ENCODE measurements at places on chromosomes 1 and 21. TPM values are rescaled to one million over a fixed set of nuclear protein-coding genes. Genes with fewer than 3 reads are reported as not detected.

Gene TMEM125
- 0.16 TPM for polyA plus RNA-seq

DNA sequence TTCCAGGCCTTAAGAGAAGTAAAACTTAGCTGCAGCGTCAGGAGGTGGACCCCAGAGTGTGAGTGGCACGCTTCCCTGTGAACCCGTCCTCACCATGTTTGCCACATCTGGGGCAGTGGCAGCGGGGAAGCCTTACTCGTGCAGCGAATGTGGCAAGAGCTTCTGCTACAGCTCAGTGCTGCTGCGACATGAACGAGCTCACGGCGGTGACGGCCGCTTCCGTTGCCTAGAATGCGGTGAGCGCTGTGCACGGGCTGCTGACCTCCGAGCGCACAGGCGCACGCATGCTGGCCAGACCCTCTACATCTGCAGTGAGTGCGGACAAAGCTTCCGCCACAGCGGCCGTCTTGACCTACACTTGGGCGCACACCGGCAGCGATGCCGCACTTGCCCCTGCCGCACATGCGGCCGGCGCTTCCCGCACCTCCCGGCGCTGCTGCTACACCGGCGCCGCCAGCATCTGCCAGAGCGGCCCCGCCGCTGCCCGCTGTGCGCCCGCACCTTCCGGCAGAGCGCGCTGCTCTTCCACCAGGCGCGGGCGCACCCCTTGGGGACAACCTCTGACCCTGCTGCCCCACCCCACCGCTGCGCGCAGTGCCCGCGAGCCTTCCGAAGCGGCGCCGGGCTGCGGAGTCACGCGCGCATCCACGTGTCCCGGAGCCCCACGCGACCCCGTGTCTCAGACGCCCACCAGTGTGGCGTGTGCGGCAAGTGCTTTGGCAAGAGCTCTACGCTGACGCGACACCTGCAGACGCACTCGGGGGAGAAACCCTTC is 9.3 kb downstream of the ZNF672 start:
- DNase-seq: no peak

DNA sequence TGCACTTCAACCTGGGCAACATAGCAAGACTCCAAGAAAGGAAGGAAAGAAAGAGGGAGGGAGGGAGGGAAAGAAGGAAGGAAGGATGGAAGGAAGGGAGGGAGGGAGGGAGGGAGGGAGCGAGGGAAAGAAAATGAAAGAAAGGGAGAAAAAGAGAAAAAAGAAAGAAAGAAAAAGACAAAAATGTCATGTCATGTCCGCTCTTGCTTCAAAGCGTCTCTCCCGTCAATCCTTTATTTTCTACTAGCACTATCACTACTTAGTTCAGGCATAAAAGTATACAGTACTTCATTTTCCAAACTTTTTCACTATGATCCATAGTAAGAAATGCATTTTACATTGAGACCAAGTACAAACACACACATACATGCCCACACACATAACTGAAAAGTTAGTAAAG is 64.7 kb downstream of the SH3GLB1 start:
- no peak for DNase-seq

Gene KIF17
- polyA plus RNA-seq: 7.5 TPM

DNA sequence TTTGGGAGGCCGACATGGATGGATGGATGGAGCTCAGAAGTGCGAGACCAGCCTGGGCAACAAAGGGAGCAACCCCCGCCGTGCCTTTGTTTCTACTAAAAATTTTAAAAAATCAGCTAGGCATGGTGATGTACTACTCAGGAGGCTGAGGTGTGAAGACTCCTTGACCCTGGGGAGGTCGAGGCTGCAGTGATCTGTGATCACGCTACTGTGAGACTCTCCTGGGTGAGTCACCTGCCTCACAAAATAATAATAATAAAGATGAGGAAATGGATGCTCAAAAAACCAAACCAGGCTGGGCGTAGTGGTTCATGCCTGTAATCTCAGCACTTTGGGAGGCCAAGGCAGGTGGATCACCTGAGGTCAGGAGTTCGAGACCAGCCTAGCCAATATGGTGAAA is 19.2 kb downstream of the DSTYK start:
- DNase-seq: no peak

DNA sequence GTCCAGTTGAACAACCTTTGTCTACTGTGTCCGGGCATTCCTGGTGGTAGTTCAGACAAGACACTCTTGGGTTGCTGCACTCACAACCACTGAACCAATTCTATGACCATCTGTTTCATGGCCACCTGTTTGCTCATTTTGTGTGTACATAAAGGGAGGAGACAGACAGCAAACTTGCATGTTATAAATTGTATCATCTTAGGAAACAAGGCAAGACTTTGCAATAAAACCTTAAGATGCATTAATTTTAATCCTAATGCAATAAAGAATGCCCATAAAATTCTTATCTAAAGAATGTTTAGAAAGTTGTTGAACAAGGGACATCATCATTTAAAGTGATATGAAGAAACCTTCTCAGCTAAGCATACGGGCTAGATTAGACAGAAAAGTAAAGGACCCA is 34.8 kb downstream of the ADAM30 start:
- no peak for DNase-seq

DNA sequence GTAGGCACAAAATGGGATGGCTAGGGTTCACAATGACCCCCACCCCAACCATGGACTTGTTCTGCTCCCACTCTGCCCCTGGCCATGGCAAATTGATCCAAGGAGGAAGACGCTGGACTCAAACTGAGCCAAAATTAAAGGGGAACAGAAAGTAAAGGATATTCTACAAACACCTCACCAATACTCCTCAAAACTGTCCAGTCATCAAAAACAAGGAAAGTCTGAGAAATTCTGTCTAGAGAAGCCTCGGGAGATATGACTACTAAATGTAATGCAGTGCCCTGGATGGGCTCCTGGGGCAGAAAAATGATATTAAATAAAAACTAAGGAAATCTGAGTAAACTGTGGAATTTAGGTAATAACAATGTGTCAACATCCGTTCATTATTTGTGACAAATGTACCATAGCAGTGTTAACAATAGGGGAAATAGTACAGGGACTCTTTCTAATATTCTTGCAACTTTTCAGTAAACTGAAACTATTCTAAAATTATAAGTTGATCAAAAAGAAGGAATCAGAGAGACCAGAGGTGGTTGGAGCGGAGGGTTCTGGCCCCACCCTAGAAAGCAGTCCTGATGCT is 45.0 kb downstream of the MIS18A start:
- no peak for DNase-seq

- DNase-seq: no peak
These were observed 5.2 kb upstream of the SF3A3 start for GRCh38 chr1:37994886-37995566.

- no peak for DNase-seq
These were observed 13.5 kb upstream of the SYT2 start for GRCh38 chr1:202723708-202724107.

DNA sequence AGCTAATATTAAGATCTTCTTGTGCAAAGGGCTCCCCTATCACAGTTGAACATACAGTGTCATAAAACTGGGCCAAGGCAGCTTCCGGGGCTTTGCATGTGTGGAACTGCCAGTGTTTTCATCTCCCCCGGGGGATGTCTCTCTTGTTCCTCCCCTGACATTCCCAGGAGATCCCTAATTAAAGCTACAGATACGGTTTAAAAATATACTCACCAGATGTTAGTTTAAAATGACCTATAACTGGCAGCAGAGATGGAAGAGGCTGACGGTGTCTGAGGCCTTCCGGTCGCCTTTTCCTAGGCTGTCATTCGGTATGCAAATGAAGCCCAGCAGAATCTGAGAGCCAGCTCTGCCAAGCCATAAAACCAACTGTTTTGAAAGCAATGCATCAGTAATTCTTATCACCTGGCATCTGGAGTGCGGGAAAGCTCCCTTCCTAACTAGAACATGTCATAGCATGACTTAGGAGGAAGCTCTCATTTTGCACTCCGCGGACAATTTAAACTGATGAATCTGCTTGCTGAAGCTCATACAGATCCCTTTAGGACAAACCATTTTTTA is 436.5 kb upstream of the VAMP3 start:
- DNase-seq: no peak

DNA sequence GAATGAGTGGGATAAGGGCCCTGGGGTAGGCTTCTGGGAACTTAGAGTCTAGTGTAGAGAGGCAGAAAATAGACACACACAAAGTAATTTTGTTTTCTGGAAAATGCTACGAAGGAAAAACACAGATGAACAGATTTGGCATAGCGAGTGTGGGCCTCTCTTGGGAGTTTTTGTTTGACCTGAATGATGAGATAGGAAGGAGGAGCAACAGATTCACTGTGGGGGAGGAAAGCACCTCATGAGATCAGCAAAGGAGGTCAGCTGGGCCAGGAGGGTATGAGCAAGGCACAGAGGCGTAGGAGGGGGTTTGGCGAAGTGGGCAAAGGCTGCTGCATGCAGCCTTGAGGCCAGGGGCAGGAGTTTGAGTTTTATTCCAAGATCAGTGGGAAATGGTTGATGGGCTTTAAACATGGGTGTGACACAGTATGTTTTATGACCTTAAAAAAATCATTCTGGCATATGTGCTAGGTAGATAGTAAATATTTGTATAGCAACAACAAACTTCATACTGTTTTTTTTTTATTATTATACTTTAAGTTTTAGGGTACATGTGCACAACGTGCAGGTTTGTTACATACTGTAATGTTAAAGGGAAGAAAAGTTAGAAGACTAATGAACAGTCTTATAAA is 57.9 kb downstream of the FGGY start:
- DNase-seq: peak; percentile 37

Gene SLAMF7
- 0.13 TPM for polyA plus RNA-seq
